ENCODE measurements at places on chromosomes 2 and 18.

- DNase-seq: peak; percentile 67
These were observed 2.1 kb upstream of the B3GNT7 start for GRCh38 chr2:231393149-231394131.

- DNase-seq: no peak
These were observed 24.1 kb downstream of the ADNP2 start for GRCh38 chr18:80133124-80133523.

- no peak for DNase-seq
These were observed 21.6 kb upstream of the TMEM17 start for GRCh38 chr2:62527478-62528210.

- DNase-seq: no peak
These were observed 7.3 kb upstream of the PSTPIP2 start for GRCh38 chr18:46079336-46079735.

DNA sequence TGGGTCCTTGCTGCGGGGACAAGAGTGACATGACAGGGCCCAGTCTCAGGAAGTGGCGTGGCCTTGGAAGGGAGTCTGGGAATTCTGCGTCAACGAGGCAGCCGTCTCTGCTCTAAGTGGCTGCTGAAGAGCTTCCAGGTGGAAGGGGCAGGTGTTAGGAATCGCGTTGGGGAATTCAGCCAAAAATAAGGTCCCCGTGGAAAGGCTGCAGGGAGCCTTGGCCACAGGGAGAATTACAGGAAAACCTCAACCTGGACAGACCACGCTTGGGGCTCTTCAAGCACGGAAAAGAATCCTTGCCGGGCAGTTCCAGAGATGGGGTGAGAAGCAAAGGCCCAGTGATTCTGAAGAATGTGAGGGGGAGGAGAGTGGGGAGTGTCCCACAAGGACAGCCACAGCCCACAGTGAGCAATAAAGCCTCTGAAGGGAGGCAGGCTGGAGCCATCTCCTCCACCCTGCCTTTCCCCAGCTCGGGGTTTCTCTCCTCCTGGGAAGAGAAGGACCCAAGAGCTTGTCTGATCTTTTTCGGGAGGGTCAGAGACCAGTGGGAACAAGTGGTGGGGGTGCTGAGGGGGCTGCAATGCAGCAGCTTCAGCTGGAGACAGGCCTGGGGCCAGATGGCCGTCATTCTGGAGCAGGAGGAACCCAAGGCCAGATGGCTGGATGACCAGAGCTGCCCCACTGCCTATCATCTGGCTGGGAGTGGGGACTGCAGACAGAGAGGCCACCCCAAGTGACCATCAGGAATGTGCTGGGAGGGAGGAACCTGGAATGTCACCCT lies 106.4 kb upstream of the SMAD2 start:
- no peak for DNase-seq

- DNase-seq: no peak
These were observed 30.9 kb downstream of the CD28 start for GRCh38 chr2:203737360-203737759.

DNA sequence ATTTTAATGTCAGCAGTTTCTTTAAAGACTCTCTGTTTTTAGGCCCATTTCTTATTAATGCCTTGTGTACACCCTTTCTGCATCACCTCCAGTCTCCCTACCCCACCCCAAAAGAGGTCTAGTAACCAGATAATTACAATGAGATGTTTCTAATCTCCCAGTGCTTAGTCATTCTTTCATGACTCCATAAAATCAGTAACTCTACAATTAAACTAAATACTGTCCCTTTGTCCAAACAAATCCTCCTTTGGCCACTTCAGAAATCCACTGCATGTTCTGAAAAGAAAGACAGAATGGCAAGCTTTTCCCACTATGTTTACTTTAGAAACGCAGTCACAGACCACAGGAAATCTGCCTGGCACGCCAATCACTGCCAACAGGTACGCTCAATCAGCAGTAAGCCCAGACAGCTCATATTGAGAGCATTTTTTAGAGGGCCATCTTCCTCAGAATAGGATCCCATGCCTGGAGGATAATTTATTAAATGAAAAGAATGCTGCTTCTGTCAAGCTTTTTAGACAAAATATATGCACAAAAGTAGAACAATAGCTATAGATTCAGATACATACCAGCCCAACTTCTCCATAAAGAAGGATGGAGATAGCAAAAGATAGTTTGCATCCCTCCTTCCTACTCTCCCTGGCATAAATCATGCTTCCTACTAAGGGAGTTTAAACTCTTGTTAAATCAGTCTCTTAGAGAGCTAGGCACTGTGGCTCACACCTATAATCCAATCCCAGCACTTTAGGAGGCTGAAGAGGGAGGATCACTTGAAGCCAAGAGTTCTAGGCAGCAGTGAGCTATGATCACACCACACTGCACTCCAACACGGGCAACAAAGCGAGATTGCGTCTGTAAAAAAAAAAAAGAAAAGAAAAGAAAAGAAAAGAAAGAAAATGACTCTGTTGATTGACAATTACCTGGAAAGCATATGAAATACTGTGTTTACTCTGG lies 14.6 kb downstream of the CLASP1 start:
- peak; percentile 23 for DNase-seq

- no peak for DNase-seq
These were observed 136.0 kb upstream of the SPOPL start for GRCh38 chr2:138365581-138365980.

- peak; percentile 75 for DNase-seq
These were observed 67.6 kb upstream of the ZFP36L2 start for GRCh38 chr2:43293744-43294695.

DNA sequence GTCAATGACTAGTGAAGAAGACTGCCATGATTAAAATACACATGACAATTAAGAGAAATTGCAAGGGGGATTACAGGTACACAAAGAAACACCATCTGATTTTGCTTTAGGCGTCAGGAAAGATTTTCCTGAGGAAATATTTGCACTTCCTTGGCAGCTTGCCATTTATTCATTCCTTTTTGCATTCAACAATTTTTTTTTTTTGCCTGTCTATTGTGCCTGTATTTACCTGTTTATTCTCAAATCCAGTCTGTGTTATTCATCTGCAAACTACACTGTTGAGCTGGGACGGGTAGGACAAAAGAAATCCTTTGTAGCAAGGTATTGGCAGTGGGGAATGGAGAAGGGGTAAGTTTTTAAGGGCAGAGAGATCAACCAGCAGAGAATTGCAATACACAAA lies 31.8 kb downstream of the SMAD2 start:
- DNase-seq: no peak

DNA sequence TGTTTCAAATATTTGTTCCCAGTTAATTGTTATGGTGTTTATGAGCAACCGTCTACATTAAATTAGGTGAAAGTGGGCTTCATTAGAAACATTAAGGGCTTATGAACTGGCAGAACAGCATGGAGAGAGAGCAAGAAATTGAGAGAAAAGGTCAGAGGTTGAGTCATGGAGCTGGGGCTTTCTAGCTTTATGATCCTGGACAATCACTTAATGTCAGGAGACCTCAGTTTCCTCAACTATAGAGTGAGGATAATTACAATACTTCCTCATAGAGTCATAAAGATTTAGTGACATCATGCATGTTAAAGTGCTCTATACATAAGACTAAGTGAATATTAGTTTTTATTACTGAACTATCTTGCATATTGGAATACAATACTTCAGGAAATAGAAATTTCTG lies 83.9 kb downstream of the PLCL1 start:
- no peak for DNase-seq

GRCh38 chr18:43596105-43596712 lies 318.9 kb upstream of the SYT4 start:
- DNase-seq: no peak

DNA sequence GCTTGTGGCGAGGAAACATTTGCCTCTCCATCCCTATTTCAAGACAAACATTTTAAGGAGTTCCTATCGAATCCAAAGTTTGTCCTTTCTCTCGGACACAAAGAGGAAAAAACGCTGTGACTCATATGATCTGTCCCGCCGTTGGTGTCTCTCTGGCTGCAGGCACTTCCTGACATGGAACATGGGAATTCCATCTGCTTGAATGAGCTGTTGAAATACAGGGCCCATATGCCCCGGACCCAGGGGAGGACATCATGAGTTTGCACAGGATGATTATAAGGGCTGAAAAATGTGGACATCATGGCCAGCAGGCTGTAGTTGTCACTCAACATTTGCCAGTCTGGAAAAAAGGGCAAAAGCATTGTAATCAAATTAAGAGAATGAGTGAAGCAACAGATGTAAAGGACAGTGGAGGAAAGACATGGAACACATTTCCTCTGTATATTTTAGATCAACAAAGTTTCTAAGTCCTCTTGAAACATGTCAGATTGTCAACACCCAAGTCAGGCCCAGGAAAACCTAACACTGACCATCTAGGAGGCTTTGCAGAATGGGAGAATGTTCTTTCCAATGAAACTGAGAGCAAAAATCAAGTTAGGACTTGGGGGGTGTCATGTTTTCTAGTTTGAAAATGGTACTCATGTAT lies 103.2 kb upstream of the SMIM21 start:
- no peak for DNase-seq

DNA sequence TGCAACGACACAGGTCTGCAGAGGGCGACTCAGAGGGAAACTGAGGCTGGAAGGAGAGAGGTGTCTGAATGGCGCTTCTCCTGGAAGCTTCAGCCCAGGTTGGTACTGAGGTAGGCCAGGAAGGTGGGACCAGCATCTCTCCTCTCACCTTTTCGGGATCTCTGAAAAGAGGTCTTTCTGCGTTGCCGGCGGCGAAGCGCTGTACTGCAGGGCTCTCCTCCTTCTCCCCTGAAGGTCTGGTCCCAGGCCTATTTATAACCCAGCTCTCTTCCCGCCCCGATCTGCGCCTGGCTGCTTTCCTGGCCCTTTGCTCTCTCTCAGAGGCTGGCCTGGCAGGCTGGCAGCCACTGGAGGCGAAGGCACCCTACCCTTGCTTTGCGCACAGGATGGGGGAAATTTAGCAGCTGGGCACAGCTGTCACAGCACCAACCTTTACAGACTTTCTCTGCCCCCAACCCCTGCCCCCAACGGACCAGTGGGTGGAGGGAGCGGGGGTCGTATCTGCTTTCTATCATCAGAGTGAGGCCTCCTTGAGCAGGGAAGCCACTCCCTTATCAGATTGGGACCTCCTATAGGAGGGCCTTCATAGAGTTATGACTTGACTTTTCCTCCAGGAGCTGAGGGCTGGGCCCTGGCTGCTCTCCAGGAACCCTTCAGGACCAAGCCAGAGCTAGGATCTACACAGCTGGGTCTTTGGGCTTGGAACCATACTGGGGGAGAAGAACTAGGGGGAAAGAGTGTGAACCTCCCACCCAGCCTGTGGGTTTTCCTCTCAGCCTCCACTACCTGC lies 1.1 kb downstream of the DYSF start:
- DNase-seq: no peak

DNA sequence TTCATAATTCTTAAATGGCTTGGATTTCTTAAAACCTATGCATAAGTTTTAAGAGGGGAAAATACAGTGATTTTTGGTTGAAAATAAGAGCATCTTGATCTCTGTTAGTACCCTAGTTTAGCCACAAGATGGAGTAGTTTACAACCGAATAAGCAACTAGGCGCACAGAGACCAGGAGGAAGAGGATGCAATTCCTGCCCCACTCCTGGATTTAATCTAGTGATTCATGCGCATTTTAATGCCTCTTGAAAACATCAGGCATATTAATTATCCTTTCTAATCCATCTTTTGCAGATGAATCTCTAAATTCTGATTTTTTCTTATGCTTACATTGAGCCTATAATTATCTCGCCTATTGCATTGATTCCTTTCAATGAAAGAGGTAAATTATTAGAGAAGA lies 76.7 kb downstream of the MRPS9 start:
- no peak for DNase-seq

GRCh38 chr2:136010126-136010525 lies 24.7 kb upstream of the DARS1 start:
- no peak for DNase-seq

DNA sequence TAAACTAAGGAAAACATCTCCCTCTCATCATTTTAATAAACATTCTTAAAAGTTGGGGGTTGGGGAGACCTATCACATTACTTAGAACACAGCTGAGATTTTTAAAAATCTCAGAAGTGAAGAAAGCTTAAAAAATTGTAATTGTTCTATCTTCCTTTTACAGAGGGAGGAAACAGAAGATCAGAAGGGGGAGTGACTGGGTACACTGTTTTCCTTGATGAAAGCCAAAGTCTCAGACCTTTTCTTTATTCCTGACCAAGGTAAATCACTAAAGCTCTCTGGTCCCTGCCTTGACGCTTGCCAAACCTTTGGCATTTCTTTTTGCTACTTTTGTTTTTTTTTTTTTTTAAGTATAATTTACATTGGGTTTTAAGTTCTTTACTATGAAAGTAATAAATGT lies 85.0 kb upstream of the DTNB start:
- no peak for DNase-seq

DNA sequence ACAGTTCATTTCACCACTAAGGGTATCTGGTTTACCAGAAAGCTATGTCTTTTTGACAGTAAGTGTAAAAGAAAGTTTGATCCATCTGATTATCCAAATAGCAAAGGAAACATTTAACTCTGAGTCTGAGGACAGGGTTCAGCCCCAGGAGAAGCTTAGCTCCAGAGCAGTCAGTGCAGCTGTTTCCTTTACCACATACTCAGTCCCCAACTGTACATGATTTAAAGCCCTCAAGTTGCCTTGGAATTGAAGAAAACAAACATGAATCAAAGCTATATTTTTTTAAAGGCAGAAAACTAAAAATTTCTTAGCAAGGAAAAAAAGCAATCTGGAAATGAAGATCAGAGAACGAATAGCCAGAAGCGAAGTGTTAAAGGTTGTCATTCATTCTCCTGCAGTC lies 746.0 kb downstream of the METTL4 start:
- DNase-seq: no peak

- no peak for DNase-seq
These were observed 51.4 kb downstream of the ICOS start for GRCh38 chr2:203987959-203988358.

DNA sequence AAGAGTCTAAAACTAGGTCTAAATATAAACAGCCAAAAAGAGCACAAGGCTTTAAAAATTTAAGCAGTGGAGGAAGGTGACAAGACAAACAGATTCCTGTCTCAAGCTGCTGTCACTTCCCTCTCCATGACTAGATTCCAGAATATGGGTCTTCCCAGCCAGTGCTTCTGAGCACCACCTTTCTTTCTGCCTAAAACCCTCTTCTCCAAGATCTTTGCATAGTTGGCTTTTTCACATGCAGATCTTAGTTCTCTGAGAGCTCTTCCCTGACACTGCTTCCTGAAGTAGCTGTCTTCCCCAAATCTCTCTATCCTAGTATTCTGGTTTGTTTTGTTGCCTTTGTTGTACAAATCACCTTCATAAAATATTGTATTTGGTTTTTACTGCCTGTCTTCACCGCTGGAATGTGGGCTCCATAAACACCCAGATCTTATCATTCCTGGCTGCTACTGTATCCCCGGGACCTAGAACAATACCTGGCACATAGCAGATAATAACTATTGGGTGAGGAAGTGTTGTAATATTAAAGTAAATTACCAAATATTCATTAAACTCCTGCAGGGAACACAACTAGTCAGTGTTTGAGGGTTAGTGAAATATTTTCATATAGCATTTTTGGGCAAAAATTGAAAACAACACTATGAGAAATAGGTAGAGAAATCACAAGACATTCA lies 150.2 kb downstream of the CCDC85A start:
- no peak for DNase-seq

DNA sequence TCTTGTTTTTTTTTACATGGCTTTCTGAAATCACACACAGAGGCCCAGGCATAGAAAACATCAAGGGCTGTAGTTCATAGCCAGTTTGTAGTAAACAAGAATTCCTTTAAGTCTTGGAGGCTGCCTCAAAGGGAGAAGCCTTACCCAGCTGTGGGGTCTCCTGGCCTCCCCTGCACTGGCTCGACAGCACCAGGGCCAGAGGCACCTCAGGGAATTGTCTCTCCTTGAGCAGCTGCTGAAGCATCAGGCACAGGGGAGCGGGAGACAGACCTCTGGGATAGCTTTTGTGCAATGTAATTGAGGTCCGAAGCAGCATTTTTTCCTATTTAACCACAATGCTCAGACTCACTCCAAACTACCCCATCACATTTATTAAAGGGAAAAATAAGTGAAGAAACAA lies 209.1 kb downstream of the HRH4 start:
- DNase-seq: no peak

All from stimulated activated naive CD8-positive, alpha-beta T cell treated with anti-CD3 and anti-CD28 coated beads, Interleukin-15, amount 100 ng/mL, for 72 hours (primary cell).